Omental fat pad (tissue), 4 donors: ENCODE measurements at places on chromosomes 4 and X. TPM values are rescaled to one million over a fixed set of nuclear protein-coding genes. Genes with fewer than 3 reads are reported as not detected.

GRCh38 chrX:13283950-13284546 is 35.8 kb downstream of the ATXN3L start:
- DNase-seq, result no peak

DNA sequence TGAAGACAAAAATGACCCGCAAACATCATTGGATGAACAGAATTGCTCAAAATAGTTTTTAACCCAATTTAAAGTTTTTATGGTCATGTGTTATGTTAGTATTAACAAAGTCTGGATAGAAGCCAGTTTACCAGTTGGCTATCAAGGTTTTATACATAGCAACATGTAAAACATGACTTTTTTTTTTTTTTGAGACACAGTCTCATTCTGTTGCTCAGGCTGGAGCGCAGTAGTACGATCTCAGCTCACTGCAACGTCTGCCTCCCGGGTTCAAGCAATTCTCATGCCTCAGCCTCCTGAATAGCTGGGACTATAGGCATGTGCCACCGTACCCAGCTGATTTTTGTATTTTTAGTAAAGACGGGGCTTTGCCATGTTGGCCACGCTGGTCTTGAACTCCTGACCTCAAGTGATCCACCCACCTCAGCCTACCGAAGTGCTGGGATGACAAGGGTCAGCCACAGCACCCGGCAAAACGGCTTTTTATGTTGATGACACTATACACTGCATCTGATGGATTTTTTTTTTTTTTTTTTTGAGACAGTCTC is 3.4 kb downstream of the SAT1 start:
- DNase-seq, result no peak

DNA sequence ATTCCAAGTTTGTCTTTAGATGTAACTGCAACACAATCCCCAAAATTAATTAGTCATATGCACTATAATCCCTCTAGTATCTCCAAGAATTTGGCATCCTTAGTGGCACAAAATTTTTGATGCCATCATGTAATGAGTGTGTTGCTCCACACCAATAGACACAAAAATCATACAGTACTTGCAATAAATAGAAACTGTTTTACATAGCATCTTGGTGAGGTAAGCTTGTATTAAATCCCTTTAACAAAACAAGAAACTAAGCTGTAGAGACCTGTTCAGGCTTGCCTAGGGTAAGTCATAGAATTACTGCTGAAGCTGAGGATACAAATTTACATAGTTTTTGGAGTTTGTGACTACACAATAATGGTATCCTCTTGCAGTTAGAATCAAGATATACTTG is 64.5 kb upstream of the PRSS12 start:
- no peak for DNase-seq

GRCh38 chr4:41060352-41061334 is 153.7 kb downstream of the APBB2 start:
- no peak for DNase-seq

- DNase-seq, result no peak
Measured at GRCh38 chrX:150446151-150446550, 83.0 kb downstream of the MAMLD1 start.

DNA sequence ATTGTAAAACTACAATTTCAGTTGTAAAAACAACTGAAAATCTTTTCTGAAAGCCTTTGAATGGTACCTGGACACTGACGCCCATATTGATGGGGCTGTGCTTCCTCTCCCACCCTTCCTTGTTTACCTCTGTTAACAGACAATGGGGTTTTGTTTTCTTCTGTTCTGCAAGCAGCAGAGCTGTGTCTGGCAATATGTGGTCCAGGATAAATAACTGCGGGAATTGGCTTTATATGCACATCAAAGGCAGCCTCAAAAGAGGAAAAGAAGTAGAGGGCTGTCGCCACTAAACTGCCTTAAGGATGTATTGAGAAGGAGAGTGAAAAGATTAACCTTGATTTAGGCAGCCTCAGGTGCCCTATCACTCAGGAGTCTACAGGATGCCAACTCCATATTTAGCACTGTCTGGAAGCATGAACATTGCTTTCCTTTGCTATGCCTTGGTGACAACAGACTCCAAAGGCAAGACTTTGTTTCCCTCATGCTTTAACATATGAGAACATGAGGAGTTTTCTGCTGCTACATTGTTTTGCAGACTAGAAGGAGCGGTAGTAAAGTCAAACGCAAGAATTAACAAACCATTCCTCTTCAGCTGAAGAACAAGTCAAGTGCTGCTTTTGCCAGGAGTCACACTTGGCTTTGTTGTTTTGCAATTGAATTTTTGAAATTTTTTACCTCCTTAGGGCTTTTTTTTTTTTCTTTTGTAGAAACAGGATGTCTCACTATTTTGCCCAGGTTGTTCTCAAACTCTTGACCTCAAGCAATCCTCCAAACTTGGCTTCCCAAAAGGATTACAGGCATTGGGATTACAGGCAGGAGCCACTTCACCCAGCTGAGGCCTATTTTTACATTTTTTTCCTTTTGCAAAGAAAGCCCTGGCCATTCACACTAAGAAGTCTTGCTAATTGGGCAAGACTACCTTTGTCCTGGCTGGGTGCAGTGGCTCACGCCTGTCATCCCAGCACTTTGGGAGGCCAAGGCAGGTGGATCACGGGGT is 3.0 kb downstream of the IL21 start:
- no peak for DNase-seq

DNA sequence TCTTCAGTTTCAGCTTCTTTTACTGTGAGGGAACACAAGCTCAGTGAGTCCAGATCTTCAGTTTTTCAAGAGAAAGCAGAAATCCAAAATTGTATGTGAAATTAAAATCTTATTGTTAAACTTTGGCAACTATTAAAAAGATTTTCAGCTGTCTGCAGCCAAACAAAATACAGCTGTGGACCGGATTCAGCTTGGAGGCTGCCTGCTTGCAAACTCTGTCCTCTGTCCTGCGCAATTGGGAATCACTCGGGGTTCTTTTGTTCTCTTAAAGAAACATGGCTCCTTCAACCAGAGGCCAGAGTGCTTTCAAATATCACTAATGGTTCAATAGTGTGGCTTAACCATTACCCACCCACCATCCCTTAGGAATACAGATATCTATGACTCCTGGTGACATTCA is 201.2 kb downstream of the CHIC2 start:
- no peak for DNase-seq

- DNase-seq, result no peak
Measured at GRCh38 chr4:59200992-59201391, 1999.1 kb upstream of the ADGRL3 start.

DNA sequence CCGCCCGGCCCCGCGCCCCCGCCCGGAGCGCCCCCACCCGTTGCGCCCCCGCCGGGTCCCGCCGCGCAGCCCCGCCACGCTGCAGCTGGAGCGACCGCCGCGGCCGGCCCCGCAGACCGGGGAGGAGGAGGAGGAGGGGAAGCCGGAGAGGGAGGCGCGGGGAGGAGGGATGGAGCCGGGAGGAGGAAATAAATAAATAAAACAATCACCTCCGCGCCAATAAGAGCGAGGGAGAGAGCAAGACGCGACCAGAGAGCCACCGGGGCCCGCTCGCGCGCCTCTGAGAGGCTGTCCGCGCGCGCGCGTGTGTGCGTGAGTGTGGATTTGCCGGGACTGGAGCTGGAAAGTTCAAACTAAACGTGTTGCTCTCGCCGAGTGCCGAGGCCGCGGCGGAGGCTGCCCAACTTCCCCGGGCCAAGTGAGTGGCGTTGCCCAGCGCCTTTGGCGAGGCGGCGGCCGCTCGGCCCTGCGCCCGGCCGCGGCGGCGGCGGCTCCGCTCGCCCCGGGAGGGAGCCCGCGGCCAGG is 2184.4 kb upstream of the TENM3 start:
- no peak for DNase-seq

DNA sequence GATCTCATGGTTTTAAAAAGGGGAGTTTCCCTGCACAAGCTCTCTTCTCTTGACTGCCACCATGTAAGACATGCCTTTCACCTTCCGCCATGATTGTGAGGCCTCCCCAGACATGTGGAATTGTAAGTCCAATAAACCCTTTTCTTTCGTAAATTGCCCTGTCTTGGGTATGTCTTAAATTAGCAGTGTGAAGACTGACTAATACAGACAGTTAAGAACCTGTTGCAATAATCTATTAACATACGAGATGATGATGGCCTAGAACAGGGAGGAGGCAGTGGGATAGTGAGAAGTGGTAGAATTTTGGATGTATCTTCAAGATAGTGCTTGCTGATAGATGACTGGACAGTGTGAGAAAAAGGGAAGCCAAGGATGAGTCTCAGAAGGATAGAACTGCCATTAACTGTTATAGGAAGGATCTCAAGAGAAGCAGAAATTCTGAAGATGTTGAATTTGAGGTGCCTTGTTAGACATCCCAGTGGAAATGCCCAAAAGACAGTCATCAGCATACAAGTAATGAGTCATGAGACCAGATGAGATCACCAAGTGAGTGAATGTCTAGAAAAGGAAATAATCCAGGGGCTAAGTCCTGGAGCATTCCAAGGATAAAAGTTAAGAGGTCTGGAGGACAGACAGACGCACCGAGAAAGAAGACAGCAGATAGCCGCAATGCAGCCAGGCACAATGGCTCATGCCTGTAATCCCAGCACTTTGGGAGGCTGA is 38.8 kb upstream of the UGDH start:
- no peak for DNase-seq

DNA sequence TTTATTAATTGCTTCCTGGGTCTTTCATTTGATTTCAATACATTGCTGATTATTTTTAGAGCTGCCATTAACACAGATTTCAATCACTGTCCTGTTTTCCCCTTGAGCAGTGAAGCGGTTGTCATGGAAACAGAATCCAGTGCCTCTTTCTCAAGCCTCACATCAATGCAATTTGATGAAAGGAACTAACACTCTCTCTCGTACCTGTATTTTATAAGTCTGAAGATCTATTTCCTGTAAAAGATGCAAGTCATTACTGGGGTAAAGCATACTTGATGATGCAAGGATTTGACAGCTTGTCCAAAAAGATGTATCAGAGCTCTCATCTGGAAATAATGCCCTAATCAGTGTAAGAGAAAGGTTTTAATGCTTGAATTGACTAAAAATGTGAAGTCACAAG is 17.9 kb upstream of the GASK1B start:
- no peak for DNase-seq

DNA sequence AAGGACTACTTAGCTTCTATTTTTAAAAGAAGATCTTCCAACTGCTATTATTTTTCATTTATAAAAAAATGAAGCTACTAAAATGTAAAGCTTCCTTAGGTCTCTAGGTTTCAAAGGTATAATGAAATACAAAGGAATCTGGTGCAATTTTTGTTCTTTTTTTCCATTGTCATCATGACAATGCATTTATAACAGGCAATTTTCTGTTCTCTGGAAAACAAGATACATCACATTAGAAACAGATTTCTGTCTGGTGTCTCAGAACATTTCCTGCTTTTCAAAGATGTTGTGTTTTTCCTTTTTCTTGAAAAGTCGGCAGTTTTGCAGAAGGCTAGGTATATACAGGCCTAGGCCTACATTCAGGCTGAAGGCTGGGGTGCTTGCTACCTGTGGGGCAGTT is 63.6 kb upstream of the ATP8A1 start:
- no peak for DNase-seq

KDM6A gene
- total RNA-seq, result 24.4 TPM

NMU gene
- total RNA-seq, result not detected

OTUD6A gene
- not detected for total RNA-seq

CCDC158 gene
- not detected for total RNA-seq

RIBC1 gene
- 0.38 TPM for total RNA-seq

PNMA6F gene
- not detected for total RNA-seq

SLC9A7 gene
- total RNA-seq, result 1.5 TPM

NDST3 gene
- total RNA-seq, result not detected

SOWAHD gene
- 0.79 TPM for total RNA-seq
